ENCODE measurements at places on chromosomes 13 and 19.

DNA sequence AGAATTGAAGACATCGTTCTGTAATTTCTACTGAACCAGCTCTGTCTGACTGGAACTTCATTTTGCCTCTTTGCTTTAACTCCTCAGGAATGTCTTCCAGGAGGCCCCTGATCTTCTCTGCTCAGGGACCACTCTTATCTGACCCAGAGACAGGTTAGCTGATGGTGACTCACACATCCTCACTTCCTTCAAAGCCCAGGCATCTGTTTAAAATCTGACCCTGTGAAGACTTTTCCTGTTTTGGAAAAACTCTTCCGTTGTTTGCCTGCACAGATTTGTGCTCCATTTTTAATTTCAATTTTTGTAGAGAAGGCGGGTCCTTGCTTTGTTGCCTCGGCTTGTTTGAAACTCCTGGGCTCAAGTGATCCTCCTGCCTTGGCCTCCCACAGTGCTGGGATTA is 1.6 kb downstream of the ARL11 start:
- DNase-seq, result no peak

- no peak for DNase-seq
Measured at GRCh38 chr19:30362156-30362754, 9.9 kb upstream of the ZNF536 start.

DNA sequence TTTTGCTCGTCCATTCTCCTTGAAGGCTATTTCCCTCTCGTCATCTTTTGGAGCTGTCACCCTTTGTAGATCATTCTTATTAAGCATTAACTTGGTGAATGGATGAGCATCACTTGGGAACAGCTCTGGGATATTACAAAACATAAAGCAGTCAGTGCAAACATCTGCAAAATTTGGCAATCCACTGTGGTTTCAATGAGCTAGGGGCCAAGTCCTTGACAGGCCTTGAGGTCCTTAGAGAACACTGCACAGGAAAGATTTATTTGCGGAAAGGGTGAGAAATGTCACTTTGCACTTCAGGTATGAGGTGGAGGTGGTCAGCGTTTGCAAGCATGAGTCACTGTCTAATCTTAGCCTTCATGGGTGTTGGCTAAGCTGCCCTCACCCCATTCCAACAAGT is 239.7 kb upstream of the MAB21L1 start:
- no peak for DNase-seq

DNA sequence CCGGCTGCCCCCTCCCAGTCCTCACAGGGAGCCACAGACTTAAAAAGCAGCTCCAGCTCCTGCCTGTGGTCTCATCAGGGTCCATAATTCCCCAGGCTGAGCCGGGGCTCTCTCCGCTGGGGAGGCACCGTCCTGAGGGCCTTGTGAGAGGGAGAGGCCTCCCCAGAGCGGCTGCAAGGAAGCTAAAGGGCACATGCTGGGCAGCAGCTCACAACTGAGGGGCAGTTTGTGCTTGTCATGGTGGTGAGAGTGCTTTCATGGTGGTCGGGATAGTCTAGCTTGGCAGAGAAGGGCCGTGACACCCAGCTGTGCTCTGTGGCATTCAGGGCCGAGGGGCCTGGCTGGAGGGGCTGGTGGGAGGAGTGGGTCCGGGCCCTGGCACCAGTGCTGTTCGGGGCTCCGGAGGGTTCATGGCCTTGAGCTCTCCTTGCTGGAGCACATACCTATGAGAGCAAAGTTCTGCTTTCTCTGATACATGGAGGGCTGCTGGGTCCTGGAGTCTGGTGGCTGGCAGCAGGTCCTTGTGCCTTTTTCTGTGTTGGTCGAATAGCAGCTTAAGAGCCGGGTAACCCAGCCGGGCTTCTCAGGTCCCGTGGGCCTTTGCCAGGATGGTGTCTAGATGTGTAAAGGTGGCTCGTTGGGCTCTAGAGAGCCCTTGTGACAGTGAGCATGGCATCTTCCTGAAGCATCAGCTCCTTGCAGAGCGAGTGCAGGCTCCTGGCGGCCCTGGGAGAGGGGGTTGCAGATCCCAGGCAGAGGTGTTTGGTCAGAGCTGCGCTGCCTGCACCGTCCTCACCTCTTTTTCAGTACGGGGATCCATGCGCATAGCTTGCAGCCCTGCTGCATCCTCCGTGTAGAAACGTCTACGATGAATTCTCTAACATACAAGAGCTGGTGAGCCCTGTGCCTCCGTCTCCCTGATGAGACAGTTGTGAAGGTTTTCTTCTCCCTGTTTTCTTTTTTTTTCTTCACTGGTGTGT is 8.8 kb downstream of the UPF1 start:
- DNase-seq, result no peak

DNA sequence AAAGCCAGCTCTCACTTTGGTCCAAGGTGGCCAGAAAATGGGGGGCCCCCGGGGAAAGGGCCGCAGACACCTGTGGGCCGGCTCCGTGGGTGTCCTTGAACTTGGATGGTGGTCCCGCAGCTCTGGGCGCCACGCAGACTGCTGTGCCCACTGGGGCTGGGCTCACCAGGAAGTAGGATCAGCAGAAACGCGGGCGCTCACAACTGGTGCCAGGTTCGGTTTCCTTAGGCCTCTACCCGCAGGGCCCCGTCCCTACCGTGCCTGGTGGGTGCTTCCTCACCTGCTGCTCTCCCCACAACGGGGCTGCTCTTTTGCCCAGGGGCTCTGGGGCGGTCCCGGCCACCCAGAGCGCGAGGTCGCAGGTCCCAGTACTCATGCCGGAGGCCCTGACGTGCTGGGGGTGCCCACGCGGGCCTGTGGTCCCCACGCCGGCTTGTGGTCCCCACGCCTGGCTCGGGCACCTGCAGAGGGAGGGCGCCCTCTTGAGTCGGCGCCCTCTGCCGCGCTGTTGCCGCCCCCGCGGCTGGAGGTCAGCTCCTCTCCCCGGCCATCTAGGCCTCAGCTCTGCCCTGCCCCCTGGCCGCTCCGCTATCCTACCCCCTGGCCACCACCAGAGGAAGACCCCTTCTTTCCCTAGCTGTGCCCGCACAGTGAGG is 1303.6 kb downstream of the UQCRFS1 start:
- DNase-seq, result no peak

DNA sequence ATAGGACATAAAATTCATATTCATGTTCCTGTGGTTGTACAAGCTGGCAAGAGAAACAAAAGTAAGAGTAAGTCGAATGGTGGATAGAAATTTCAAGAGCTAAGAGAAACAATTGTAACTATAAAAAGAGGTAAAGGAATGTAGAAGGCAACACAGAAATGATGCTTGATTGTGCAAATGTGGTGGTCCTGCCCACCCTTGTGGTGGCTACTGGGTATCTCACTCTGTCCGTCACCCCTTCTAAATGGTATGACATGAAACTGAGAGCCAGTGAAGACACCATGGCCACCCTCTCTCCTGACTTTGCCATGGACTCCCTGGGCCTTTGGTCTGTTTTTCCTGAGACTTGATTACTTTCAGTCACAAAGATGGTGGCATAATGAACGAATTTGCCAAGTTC is 925.9 kb upstream of the SLITRK6 start:
- DNase-seq, result peak; percentile 21

Measured in KBM-7 (cell line).